ENCODE measurements at places on chromosomes 6 and 20. TPM values are rescaled to one million over a fixed set of nuclear protein-coding genes. Genes with fewer than 3 reads are reported as not detected.

DNA sequence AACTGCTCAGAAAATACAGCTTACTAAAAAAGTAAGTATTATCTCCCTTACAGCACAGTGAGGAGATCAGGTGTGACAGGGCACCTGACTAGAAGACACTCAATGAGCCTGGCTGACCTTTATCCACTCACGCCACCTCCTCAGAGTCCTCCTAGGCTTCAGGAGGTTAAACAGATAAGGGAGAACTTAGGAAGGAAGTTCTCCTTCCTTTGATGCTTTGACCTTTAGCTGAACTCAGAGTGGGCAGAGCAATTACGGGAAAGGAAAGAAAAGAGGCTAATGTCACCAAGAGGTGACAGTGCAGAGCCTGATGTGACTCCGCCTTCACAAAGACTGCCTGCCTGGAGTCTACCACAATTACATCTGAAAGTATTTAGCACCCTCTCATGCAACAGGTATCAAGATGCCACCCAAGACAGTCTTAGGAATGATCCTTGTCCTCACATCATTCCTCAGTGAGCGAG lies 36.7 kb downstream of the MAN1A1 start:
- no peak for DNase-seq

GRCh38 chr6:38713812-38714211 lies 1.3 kb upstream of the DNAH8 start:
- no peak for DNase-seq

- DNase-seq: peak; percentile 75
Observed at GRCh38 chr20:32823078-32823477, 3.3 kb downstream of the MAPRE1 start.

GRCh38 chr6:90068264-90068663 lies 174.0 kb downstream of the GJA10 start:
- peak; percentile 61 for DNase-seq

- DNase-seq: peak; percentile 27
Observed at GRCh38 chr6:1208876-1209275, 103.0 kb upstream of the FOXQ1 start.

DNA sequence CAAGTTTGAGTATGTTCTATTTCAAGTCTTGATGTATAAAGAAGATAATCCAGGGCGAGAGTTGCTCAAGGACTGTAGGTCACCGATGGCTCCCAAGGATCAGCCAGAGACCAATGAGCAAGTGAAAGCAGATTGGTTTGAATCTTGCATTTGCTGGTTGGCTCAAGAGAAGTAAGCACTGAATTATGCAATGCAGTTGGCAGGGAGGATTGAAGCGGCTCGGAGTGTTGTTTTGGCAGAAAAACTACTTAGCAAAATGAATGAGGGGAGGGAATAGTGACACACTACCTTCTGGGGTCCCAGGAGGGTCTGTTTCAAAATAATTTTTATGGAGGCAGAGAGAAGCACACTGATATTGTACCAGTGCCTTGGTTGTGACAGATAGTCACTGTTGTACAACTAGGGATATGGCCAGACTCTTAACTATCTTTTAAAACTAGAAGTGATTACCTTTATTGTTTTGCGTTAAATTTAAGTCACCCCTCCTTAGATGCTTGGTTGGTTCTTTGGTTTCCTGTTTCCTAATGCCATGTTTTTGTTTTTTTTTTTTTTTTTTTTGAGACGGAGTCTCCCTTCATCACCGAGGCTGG lies 15.7 kb downstream of the SASH1 start:
- DNase-seq: no peak

DNA sequence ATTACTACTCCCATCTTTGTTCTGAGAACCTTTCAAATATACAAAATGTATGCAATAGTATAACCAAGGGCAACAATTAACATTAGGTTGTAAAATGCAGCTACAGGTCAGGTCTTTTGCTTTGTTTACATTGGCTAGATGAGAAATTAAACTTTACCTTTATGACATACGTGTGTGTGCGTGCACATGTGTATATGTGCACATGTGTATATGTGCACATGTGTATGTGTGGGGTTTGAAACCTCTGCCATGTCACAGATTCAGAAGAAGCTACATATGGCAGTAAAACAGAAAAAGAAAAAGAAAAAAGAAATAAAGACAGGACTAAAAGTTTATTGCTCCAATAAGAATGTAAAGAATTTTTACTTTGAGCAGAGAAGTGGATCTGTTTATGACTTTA lies 40.6 kb downstream of the BLOC1S5 start:
- DNase-seq: no peak

DNA sequence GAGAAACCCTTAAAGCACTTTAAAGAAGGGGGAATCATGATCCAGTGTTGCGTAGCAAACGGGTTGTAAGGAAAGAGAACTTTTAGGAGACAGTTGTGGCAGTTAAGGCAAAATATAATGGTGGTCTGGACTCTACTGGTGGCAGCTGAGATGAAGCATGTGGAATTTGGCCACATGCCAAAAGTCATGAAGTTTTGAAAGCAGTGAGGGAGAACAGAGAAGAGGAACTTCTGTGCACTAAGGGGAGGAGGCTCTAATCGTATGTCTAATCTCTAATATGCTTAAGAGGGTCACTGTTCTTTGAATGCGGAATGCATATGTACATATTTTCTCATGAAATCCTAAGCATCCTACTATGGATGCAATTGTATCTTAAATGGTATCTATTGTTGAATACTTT lies 91.5 kb downstream of the RIMS1 start:
- no peak for DNase-seq

DNA sequence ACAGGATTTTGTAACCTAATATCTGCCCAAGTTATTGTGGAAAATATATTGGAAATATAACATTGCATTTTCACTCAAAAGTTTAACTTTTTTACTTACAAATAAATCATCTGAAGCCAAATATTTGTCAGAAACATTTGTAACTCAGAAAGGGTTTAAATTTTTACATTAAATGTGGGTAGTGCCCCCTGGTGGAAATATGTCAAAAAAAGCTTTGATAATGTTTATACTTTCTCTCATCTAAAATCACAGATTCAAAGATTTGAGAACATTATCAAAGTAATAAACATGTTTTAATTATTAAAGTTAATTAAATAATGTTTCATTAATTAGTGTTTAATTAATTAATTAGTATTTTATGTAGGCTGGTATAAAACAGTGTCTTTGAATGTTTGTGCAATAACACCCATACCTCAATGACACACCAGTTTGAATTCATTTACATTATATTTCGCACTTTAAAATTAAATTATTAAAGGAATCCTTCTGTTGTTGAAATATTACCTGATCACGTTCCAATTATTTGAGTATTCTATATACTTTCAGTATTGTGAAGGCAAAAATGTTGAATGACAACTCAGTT lies 320.1 kb upstream of the FKBP1C start:
- DNase-seq: no peak

- DNase-seq: no peak
Observed at GRCh38 chr20:47638851-47639250, 137.2 kb downstream of the NCOA3 start.

DNA sequence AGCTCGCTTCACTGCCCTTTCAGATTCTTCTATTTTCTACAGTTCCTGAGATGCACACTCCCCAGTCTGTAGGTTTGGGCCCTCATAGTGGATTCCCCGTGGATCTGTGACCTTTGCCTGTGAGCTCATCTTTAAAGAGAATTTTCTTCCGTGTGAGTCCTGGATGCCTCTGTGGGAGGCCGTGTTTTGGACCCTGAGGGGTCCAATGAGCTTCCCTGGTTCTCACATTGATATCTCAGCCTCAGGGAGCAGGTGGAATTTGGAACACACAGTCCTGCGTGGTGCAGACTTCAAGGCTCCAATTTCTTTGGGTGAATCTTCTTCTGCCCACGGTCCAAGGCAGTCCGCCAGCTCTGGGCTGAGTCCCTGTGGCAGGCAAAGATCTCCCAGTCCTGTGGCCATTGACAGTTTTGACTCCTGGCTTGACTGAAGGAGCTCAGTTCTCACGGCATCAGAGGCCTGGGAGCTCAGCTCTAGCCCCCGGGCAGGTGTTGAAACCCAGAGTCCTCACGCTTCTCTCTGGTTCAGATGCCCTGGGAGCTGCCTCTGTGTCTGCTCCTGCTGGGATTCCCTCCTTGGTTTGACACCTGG lies 61.0 kb downstream of the PSMG4 start:
- no peak for DNase-seq

- DNase-seq: no peak
Observed at GRCh38 chr6:80333342-80333741, 226.9 kb downstream of the BCKDHB start.

DNA sequence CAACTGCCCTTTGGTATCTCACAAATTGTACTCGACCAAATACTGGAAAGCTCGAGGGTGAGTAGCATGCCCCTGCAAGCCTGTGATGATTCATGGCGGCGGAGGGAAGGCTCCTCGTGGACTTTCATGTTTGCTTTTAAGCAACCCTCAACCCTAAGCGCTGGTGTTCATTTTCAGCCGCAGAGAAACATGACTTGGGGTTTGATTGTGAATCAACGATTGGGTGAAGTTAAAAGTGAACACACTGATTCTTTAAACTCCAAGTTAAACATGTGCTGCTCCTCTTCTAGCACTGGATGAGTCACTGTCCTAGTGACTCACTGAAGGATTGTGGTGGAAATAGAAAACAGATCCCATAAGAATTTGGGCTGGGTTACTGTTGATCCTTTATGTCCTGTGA lies 8.3 kb downstream of the CD109 start:
- peak; percentile 84 for DNase-seq

GRCh38 chr20:38178065-38178491 lies 13.0 kb upstream of the TGM2 start:
- no peak for DNase-seq

DNA sequence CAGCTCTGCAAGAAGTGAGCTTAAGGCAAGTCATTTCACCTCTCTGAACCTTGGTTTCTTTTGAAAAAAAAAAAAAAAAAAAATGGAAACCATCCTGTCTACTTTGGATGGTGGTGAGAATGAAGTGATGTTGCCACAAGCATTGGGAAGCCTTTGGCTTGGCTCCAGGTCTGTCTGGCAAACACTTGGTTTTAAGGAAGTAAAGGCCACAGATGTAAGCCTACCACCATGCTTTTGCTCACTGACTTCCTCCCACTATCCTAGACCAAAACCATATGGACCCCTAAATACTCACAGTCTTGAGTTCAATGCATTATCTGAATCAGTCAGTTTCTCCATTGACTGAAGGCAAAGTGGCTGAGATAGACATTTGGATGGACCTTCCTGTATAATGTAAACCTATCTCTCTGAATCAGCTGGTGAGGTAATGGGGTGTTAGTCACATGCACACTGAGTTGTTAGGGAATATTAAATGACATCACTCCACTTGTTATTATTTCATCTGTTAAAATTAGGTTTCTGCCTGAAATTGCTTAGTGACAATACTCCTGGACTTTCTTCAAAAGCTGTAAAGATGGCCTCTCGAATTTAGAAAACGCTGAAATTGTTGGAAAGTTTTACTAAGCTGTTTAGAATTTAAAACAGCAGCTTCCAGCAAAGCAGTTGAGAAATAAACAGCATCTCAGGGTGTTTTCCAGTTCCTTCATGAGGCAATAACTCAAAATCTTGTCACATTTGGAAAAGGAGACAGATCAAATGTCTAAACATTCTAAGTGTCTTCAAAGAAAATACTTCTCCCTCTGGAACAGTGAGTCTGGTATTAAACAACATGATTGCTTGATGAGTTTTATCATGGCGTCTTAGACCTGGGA lies 833.5 kb downstream of the DHX35 start:
- DNase-seq: peak; percentile 11

DNA sequence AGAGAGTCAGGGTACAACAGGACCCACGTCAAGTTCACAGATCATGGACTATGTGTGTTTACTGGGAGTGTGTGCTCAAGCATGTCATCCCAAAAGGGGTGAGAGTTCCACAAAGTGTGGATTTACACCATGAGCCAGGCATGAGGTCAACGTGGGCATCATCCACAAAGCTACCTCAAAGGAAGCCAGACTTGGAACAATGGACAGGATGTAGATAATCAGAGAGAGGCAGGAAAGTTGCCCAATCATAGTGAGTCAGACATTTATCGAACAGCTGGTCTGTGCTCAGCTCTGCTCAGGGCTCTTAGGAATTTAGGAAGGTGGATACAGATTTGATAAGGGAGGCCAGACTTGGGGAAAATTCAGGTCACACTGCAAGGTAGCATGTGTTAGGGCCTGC lies 317.2 kb upstream of the CDYL start:
- DNase-seq: peak; percentile 89

DNA sequence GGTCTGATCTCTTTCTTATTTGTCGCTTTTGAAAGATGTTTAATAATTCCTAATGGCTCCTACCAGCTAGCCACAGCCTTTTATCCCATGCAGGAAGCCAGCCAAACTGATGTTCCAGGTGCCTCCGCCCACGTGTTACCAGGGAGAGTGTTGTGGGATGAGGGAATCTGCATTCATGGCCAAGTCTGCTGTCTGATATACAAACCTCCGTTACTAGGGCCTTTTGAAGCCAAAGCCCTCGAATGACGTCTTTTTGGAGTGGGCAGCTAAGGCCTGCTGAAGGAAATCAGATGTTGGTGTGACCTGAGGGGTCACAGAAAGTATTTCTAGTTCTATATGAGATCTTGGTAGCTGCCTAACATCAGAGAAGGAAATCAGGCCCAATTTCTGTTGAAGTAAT lies 21.3 kb downstream of the STK35 start:
- DNase-seq: no peak

- no peak for DNase-seq
Observed at GRCh38 chr20:48716086-48716485, 111.7 kb downstream of the PREX1 start.

- no peak for DNase-seq
Observed at GRCh38 chr6:138945354-138945753, 42.7 kb downstream of the REPS1 start.

SUPT3H gene
- total RNA-seq: 5.3 TPM

LY6G6D gene
- total RNA-seq: not detected

CYP39A1 gene
- total RNA-seq: not detected

TRIM10 gene
- not detected for total RNA-seq

C6orf132 gene
- 0.02 TPM for total RNA-seq

L3MBTL1 gene
- total RNA-seq: 5.0 TPM

PPIL1 gene
- total RNA-seq: 64.3 TPM

C6orf163 gene
- total RNA-seq: 0.72 TPM

LIN28B gene
- not detected for total RNA-seq

APOM gene
- 4.2 TPM for total RNA-seq

HMGCLL1 gene
- not detected for total RNA-seq

GJA10 gene
- not detected for total RNA-seq

PAK5 gene
- not detected for total RNA-seq

CEP250 gene
- 21.4 TPM for total RNA-seq

OR12D3 gene
- total RNA-seq: not detected

Measured in A172 (cell line).